Activated CD4-positive, alpha-beta memory T cell treated with anti-CD3 and anti-CD28 coated beads, Interleukin-2, amount 10 ng/mL, durations not matched to agents 7 days and 5 days (primary cell): ENCODE measurements at places on chromosomes 2 and 18.
A peak's percentile ranks its signal among the peaks of the same experiment; 100 is the strongest.

DNA sequence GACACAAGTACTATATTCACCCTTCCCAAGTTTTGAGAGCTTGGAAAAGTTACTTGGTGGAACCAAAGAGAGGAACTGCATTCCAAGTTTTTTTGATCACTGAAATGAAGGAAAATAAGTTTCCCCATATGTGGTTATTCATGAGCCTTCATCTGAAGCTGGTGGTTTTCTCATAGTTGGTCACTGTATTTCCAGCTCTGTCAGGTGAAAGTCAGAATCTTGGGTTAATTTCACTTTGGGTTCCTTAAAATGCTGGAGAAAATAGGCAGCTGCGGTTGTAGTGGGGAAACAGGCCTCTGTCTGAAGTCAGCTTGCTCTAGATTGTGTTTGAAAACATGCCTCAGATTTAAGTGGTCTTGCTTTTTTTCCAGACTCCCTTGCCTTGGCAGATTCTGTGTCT, 200.5 kb downstream of the HRH4 start:
- DNase-seq = no peak

- DNase-seq = no peak
These were observed 213.4 kb downstream of the NEDD4L start for GRCh38 chr18:58257461-58257860.

- no peak for DNase-seq
These were observed 12.0 kb upstream of the C2orf66 start for GRCh38 chr2:196821195-196821594.

- no peak for DNase-seq
These were observed 241.8 kb downstream of the AFF3 start for GRCh38 chr2:99900556-99900955.

DNA sequence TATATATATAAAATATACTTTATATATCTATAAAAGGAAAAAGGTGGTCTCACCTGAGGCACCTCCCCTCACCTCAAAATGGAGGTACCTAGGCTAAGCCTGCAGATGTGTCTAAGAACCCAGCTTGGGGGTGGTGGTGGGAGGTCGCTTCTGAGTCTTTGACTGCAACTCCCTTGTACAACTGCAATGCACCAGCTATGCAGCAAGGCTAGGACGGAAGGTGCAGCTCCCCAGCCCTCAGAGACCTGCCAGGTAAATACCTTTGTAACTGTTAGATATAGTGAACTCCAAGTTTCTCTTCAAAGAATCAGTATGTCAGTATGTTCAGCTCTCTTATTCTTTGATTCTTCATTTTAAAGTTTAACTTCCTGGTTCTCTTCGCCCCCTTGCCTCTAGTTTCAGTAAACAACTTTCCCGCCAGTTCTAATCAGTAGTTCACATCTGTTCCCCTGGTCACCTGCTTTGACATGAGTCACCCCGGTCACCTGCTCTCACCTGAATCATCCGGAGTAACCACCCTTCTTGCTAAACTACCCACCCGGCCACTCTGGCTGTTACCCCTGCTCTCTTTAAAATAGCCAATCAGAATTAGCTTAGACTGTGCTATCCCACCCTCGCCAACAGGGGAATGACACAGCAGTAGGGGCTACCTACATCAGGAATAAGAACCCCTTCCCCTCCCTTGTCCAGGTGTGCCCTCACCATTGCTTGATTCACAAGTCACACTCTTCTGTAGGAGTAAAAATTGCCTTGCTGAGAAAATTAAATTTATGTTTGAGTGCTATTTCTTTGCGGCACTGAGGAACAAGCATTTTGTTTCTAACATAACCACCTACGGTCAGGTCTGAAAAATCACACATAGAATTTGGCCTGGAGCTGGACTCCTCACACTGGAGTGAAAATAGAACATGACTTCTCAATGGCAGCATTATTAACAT, 24.7 kb upstream of the IMPA2 start:
- DNase-seq = no peak

DNA sequence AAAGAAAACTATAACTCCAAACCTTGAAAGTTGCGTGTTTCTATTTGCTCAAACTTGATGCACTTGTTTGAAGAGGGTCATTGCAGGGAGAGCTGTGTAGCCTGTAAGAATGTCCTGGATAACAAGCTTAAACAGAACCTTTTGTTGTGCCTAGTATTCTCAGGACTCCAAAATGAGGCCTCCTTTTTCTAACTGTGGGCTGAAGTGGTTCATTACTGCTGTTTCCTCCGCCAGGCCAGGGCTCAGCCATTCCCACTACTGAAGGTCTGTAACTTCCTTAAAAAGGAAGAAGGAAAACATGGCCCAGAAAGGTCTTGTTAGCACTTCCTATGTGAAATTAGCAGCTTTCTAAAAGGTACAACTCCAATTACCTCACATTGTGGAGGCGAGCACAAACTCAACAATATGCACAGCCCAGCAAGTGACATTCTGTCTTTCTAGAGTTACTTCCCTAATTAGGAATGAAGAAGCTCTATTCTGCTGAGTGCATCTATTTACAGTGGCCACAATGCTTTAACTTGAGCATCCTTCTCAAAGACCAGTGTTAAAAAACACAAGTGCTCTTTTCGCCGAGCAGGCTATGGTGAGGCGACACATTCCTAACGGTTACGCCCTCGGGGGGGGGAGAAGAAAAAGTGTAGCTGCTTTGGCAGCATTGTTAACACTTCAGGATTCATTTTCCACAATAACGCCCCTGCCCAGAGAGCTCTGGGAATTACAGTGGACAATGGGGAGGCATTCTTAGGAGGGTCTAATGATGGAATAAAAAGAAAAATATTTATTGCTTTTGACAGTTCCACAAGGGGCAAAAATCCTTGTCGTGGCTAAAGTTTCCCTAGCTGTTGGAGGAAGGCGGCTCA, 136.9 kb upstream of the SIX3 start:
- DNase-seq = no peak

GRCh38 chr18:39730606-39731005, 2165.0 kb upstream of the CELF4 start:
- DNase-seq = no peak

DNA sequence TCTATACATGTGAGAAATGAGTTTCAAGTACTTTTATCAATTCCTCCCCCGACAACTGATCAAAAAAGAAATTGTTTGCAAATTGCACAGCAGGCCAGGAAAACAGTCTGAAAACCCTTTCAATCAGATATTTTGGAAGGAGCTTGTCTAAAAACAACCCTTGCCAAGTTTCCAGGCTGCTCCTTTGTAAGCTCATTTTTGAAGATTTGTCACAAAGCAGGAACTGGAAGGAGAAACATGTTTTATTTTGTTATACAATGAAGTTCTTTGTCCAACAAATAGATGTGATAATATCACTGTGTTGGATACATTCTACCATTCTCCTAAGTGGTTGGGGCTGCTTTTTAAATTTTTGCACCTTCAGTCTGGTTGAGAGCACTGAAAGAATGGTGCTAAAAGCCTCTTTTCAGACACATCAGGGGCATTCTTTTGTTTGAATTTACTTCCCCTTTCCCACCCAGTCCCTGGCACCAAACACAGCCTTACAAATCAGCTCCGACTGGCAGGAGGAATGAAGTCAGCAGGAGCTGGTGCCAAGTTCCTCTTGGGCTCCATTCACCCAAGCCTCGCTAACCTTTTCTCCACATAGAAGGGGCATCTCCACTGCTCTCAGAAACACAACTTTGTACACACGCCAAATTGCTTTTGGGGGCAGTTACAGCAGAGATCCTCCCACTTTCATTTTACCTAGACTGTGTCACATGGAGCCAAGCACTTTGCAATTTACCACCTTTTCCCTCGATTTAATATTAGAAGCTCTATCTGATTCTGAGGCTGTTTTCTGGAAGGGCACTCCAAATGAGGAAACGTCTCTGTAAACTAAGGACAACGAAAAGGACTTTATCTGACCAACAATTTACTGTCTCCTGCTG, 88.0 kb downstream of the C1D start:
- DNase-seq = no peak

DNA sequence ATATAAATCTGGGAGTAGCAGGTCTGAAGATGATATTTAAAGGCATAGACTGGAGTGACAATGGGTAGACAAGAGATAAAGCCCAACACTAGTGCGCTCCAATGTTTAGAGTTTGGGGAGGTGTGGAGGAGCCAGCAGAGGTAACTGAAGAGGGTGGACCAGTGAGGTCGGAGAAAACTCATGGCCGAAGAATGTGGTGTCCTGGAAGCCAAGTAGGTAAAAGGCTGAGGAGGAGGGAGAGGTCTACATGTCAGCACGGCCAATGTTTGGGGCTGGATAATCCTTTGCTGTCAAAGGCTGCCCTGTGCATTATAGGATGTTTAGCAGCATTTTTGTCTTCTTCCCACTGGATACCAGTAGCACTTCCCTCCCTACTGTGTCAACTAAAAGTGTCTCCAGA, 78.8 kb upstream of the KCNE4 start:
- no peak for DNase-seq

DNA sequence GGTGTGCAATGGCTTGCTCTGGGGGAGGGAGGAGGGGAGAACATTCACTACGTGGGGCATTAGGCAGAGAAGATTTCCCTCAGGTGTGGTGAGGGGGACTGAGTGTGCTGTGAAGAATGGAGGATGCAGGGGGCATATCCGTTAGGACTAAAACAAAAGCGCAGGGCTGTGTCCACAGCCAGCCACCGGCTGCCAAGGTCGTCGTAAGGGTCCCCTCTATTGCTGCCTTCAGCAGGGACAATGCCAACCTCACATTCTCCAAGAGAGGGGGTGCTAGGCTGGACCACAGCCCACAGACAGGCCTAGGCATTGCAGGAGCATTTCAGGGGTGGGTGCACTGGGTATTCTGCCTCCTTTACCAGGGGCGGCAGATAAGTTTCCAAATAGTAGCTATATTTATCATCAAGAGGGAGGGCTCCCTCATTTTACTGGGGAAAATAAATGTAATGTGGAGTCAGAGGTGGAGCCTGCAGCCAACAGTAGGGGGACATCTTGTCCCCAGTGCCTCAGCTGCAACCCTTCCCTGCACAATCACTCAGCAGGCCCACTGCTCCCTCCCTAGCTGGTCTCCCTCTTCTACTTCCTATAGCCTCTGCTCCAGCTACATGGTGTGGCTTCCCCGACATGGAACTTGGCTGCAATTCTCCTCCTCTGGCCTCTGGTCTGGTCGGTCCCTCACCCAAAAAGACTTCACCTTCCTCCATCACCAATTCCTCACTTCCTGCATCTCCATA, 74.9 kb upstream of the OTOF start:
- DNase-seq = no peak

GRCh38 chr2:23323917-23324680, 60.9 kb upstream of the KLHL29 start:
- no peak for DNase-seq

DNA sequence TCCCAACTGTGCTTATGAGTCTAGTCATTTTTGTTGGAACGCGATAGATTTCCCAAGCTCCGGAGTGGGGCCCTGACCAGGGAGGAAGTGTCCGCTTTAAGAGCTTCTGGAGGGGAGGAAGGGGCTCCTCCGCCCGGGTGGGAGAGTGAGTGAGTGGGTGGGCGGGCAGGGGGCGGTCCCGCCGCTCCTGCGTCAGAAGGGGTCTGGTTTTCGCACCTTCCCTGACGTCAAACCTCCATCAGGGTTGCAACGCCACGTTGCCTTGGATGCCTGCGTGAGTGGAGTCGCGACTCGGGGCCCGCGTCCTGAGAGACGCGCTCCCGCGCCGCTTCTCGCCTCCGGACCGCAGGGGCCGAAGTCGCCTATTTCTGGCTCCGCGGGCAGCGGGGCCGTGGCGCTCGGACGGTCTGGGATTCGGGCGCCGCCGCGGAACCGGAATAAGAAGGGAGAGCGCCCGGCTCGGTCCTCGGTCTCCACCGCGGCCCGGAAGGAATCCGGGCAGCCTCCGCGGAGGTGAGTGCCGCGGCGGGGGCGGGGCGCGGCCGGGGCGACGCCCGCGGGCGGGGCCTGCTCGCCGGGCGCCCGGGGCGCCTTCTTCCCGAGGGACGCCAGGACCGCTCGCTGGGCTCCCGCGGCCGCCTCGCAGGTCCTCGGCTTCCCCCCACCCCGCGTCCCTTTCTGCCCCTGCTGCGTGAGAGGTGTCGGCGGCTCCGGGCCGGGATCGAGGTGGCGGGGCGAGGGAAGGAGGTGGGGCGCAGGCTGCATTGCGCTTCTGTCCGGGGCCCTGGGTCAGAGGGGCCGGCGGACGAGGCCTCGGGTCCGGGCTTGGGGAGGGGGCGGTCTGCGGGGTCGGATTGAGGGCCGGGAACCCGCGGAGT, at the start of gene ZDBF2:
Gene ZDBF2 (plus strand): TSS at position 230 of the 878 bp plus-strand sequence. CDS start 7,187 bp downstream, outside the sequence.
- DNase-seq = peak; percentile 59

DNA sequence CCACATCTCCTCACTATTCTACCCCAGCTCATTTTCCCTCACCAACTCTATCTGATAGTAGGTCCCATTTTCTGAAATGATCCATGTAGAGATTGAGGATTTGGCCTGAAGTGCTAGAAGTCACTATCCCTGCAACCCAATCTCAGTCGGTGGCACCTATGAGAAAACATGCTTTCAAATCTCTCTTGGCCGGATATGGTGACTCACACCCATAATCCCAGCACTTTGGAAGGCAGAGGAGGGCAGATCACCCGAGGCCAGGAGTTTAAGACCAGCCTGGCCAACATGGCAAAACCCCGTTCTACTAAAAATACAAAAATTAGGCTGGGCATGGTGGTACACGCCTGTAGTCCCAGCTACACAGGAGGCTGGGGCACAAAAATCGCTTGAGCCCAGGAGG, 19.1 kb upstream of the MARCHF4 start:
- no peak for DNase-seq

- no peak for DNase-seq
These were observed 589.9 kb downstream of the XIRP2 start for GRCh38 chr2:167478196-167478595.

DNA sequence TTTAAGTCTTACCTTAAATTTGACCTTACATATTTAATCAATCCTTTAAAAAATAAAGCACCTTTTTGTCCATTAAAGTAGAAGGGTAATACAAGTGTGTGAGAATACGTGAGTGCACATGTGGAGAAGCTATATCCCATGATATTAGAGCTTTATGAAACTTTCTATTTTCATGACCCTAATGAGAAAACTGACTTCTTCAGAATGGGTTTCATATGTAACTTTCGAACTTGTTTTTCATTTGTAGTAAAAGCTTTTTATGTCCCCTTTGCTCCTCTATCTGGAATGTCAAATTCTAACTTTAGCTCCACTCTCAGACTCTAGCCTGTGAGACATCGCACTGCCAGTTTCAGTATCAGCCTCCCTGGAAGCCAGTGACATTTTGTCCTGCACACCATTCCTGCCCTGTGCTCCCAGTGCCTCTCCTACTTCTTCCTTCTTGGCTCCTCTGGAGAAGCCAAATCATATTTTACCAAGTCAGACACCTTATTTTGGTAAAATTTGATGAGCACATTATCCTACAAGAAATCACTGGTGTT, 42.0 kb downstream of the MAPRE2 start:
- DNase-seq = no peak

GRCh38 chr2:7927691-7928090, 754.2 kb upstream of the ID2 start:
- no peak for DNase-seq
